ENCODE measurements at places on chromosomes 1 and 21.

DNA sequence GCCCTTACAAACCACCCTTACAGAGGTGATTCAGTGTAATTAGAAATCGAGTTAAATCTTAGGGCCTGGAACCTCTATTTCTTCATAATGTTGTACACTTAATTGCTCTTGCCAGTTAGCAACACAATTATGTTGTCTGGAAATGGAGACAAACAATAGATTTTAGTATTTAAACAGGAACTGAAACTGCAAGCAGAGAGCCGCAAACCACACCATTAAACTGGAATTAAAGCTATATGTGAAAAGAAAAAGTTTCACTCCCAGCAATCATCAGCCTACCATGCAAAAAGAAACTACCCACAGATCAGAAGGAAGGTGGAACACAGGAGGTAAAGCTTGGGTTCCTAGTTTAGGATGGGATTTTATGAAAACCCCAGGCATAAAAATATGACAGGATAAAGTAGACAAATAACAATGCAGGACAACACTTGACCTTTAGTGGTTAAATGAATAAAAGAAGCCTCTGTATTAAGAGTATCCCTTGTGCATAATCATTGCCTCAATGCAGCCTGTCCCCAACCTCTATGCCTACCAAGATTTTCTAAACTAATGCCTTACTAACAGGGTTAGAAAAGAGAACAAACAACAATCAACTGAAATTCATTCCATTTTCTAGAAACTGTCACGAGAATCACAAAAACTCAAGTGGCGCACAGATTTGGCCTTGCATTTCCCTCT is 304.3 kb upstream of the ESRRG start:
- DNase-seq: no peak

DNA sequence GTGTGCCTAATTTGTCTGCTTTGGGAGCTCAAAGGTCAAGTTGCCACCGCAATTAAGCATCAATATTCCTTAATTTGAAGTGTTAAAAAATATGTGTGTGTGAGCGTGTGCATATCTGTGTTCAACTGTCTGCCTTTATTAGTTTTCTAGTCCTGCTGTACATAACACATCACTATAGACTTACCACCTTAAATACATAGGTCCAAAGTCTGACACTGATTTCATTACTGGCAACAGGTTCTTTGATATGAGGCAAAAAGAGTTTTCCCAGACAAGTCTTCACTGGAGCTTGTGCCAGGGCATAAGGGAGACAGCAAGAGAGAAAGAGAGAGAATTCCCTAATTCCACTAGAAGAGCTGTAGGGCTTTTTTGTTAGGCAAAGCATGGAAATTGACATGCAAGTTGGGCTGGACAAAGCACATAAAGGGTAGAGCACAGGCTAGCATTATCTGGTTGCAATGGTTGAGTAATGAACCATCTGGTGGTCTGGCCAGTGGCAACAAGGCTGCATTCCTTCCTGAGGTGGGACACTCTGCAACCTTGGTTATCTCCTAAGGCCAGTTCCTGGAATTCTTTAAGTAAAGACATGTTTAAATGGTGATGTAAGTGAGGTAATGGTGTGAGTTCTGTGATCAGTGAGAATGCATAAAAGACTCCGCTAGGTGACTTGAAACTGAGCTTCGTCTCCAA is 457.2 kb upstream of the ADAMTS5 start:
- no peak for DNase-seq

DNA sequence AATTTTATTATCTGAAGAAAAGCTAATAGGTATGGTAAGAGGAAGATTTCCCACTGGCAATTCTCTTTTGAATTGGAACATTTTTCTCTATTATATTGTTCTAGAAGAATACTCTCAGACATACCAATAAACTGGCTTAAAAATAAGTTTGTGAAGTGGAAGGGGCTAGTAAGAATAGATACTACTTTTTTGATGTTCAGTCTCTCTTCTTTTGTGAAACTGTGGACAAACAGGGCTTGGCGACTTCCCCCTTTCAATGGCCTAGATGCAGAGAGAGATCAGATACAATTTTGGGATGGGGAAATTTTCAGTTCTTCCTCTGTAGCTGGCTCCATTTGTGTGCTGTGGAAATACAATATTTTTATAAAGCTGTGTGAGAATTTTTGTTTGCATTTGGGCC is 2.5 kb downstream of the PBX1 start:
- DNase-seq: no peak

GRCh38 chr1:199743227-199743626 is 284.3 kb upstream of the NR5A2 start:
- DNase-seq: no peak

DNA sequence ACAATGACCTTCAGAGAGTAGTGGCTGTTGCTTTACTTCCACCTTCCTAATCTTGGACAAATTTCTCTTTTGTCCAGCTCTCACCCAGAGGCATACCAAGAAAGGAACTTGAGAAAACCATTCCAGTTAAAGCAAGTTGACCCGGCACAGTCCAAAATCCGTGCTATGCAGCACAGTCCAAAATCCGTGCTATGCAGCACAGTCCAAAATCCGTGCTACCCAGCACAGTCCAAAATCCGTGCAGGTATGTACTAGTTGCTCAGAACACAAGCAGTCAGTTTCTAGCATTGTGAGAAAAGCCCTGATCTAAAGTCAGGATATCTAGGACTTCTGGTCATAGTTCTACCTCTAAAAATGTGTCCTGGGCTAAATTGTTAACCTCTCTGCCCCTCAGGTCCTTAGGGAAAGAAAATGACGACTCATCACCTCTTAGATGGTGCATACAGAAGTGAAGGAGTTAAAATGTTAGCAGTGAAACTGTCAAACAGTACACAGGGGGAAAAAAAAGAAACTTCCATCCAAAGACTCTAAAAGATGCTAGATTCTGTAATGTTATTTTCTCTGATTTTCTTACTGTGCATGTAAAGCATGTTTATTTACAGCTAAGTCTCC is 40.3 kb upstream of the ENAH start:
- DNase-seq: no peak

DNA sequence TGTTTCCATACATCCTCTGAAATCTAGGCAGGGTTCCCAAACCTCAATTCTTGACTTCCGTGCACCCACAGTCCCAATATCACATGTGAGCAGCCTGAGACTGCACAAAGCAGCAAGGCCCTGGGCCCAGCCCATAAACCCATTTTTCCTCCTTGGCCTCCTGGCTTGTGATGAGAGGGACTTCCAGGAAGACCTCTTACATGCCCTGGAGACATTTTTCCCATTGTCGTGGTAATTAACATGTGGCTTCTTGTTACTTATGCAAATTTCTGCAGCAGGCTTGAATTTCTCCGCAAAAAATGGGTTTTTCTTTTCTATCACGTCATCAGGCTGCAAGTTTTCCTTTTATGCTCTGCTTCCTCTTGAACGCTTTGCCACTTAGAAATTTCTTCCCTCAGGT is 3.3 kb upstream of the PIGK start:
- DNase-seq: no peak

DNA sequence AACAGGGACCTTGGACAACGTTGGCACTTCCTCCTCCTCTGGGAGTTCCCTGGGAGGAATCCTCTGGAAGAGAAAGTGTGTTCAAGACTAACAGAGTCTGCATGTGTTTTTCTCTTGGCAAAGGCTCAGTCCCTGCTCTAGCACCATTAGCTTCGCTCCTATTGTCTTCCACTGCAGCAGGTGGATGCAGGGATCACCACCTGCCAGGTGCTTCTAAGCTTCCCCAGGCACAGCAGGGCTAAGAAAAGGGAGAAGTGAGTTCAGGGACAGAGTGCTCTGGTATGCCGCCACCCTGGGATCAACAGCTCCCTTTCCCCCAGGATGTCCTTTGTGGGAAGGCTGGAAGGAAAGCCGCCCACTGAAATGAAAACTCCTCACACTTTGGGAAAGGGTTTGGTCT is 43.9 kb upstream of the IL20 start:
- DNase-seq: no peak

GRCh38 chr1:211343607-211344006 is 17.0 kb downstream of the TRAF5 start:
- no peak for DNase-seq

DNA sequence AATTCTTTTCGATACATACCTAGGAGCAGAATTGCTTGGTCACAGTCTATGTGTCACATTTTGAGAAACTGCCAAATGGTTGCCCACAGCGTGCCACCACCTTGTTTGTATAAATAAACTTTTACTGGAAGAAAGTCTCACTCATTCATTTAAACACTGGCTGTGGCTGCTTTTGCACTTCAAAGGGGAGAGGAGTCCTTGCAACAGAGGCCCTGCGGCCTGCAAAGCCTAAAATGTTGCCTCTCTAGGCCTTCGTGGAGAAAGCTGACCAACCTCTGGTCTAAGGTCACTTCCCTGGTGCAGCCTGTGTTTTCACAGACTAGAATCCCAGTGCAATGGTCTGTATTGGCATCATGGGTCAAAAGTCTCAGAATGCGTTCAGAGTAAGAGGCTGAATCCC is 8.3 kb downstream of the RIPK4 start:
- no peak for DNase-seq

- no peak for DNase-seq
Measured at GRCh38 chr1:232393010-232393409, 236.9 kb downstream of the SIPA1L2 start.

GRCh38 chr1:115275216-115275615 is 62.8 kb downstream of the NGF start:
- DNase-seq: no peak

DNA sequence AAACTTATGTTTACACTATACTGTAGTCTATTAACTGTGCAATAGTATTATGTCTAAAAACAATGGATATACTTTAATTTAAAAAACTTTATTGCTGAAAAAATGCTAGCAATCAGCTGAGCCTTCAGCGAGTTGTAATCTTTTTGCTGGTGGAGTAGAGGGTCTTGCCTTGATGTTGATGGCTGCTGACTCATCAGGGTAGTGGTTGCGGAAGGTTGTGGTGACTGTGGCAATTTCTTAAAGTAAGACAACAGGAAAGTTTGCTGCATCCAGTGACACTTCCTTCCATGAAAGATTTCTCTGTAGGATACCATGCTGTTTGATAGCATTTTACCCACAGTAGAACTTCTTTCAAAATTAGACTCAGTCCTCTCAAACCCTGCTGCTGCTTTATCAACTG is 234.7 kb upstream of the CSF3R start:
- DNase-seq: no peak

DNA sequence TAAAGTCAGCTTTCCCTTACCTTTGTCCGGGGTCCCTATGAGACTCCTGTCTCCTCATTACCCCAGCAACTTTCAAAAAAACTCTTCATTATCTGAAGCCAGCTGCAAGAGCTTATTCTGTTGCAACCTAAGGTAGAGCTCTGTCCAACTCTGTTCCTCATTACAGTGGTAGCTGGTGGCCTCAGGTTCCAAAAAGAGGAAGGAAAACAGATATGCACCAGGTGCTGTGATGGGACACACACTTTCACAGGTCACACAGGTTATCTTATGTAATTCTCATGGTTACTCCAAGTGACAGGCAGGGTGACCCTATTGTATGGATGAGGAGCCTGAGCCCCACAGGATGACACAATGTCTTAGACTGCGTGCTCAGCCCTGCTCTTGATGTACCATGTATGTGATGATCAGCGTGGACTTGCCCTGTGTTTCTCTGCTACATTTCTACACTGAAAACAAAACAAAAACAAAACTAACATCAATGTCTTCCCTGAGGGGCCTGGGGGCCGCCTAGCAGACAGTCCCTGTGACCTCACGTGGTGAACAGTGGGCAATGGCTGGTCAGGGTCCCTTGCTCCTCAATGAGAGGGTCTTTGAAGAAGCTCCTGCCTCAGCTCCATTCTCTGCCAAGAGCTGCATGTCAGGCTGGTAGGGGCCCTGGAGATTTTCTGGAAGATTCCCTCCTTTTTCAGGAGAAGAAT is 9.7 kb upstream of the TENT5C start:
- DNase-seq: no peak

- DNase-seq: no peak
Measured at GRCh38 chr1:208921259-208921658, 662.3 kb upstream of the CAMK1G start.

DNA sequence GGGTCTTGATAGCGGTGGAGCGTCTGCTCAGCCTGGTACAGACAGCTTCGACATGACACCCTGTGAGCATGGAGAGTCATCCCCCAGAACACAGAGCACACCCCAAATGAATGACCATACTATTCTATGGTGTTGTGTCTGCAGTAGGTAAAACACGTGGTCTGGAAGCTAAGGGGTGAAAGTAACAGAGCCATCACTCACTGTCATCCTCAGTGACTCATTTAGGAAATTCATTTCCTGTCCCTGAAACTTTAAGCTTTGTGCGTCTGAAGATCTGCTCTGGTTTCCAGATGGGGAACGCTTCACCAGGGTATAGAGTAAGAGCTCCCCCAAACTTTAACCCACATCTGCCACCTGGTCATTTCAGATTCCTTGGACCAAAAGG is 94.8 kb upstream of the DISP3 start:
- no peak for DNase-seq

- no peak for DNase-seq
Measured at GRCh38 chr1:89911191-89911991, 83.5 kb upstream of the ZNF326 start.

DNA sequence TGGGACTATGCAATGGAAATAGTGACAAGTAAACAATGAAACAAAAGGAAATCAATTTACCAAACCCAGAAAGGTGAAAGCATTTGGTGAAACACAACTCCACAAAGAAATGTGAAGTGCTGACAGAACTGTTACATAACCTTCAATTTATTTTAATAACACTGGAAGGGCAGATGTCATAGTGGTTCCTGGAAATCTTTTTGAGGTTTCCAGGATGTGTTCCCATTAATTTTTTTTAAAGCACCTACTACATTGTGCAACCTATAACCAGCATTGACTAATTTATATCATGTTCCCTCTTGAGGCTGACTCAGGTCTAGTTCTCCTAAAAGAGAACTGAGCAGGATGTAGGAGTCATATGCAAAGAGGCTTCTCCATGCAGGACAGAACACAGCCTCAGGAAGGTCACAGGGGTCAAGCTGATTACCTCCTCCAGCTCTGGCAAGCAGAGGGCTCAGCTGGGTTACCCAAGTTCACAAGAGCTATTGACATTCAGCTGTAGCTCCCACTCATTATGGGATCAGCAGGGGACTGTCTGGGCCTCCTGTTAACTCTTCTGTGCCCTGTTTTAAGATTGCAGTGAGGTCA is 157.1 kb upstream of the NRIP1 start:
- DNase-seq: no peak

DNA sequence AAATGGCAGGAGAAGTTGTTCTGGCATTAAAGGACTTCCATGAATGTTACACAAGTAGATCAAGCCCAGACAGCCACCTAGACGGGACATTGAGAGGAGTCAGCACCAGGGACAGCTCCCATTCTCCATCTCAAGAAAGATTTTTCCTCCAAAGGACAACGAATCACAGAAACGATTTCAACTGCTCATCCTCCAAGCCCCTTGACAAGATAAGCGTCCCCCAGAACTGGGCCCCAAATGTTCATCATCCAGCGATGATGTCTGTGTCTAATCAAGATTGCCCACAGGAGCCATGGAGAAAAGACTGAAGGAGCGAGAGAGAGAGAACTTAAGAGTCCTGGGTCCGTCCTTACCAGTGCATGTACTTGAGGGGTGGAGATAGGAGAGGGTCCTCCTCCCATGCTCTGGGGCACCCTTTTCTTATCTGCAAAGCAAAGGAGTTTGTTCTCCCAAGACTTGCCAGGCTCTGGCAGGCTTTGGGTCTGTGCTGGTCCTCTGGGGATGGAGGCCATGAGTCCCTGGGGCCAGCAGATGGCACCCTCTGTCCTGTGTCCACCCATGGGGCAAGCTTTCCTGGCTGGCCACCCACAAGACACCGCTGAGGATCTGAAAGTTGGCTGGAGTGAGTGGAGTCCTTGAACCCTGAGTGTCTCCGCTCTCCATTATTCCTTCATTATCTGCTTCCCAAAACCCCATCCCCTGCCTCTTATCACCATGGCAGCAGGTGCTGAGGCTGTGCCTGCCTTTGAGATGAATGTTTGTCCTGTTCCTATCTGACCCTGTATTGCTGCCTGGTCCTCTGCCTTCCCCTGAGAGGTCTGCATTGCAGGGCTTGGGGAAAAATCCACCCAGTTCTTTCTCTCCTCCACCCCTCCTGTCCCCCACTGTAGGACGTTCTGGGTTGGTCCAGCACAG is 164.6 kb downstream of the ACTL8 start:
- DNase-seq: no peak
